ENCODE measurements at places on chromosomes 2 and 18.

- no peak for DNase-seq
Observed at GRCh38 chr2:216786676-216787075, 73.2 kb downstream of the TNP1 start.

- no peak for DNase-seq
Observed at GRCh38 chr18:9191658-9192256, 55.2 kb downstream of the ANKRD12 start.

GRCh38 chr2:194096402-194096801 is 1560.6 kb upstream of the SLC39A10 start:
- no peak for DNase-seq

DNA sequence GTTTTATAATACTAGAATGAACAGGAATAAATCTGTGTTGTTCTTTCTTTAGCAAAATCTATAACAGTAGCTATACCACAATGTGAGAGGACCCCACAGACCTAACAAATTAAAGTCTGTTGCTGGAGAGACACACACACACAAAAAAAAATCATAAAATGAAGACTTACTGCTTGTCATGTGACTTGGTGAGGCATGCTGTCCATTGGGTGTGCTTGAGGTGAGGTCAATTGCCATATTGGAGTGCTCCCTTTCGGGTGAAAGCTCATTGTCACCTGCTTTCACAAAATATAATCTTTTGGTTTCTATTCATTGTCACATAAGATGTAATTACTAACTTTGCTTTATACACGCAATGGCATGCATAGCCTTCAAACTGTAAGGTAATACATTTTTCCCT is 3.9 kb downstream of the IKZF2 start:
- DNase-seq, result peak; percentile 6

DNA sequence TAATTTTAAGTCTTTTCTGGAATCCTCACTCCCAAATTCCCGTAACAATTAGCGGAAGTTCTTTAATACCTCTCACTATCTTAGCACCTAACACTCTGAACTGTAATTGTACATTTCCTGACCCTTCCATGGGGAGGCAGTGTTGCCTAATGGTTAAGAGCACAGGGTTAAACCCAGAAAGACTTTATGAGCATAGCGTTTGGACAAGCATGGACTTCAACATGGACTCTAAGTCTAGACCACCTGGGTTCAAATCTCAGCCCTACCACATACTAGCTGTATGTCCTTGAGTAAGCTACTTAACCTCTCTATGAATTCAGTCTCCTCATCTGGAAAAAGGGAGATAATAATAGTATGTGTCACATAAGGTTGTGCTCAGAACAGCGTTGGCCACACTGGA is 13.0 kb downstream of the ANTXR1 start:
- peak; percentile 67 for DNase-seq

GRCh38 chr2:174846941-174847938 is 83.0 kb upstream of the CHRNA1 start:
- no peak for DNase-seq

DNA sequence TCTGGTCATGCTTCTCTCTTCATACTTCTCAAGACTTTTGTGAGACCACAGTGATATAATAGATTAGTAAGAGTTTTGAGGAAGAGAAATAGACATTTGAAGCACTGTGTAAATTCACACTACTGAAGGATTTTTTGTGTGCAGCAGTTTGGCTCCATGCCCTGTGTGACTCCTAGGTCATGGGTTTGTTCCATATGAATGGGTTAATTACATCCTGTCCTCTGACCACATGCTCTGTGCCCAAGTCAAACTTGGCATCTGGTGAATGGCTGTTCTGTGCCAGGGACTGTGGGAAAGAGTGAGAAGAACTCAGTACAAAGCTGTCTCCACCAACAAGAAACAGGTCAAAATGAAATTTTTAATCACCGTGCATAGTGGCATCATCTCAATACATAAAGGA is 304.0 kb downstream of the LNPK start:
- DNase-seq, result no peak

- DNase-seq, result no peak
Observed at GRCh38 chr2:127573771-127574170, 38.3 kb downstream of the MYO7B start.

GRCh38 chr2:158315803-158316414 is 140.6 kb downstream of the CCDC148 start:
- DNase-seq, result no peak

GRCh38 chr2:74597410-74597809 is 42.9 kb downstream of the DOK1 start:
- no peak for DNase-seq

DNA sequence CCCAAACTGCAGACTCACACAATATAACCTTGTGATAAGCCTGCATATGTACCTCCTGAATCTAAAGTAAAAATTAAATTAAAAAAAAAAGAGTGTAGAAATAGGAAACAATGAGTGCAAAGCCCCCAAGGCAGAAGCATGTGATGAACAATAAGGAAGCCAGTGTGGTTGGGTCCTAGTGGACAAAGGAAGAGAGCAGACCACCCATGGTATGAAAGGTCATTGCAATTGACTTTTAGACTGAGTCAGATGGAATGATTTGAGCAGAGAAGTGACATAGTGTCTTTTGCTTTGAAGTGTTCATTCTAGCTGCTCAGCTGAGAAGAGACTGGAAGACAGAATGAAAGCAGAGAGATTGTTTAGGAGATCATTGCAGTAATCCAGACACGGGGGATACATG is 417.1 kb downstream of the RAD51AP2 start:
- no peak for DNase-seq

GRCh38 chr2:234329202-234329960 is 167.5 kb downstream of the ARL4C start:
- no peak for DNase-seq

DNA sequence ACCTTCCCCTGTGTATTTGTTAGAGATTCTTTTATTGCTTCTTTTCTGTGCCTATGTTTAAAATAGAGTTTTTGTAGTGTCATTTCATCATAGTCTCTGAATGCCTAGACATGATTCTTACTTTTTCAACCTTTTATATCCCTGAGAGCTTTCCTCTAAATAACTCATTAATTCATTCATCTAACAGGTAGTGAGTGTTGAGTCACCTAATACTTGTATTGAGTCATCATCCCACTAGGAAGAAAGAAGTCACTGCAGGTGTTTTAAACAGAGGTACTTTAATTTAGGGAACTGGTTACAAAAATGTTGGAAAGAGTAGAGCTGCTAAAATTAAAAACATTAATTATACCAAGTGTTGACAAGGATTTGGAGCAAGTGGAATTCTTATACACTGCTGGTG is 18.5 kb upstream of the NMS start:
- DNase-seq, result no peak

DNA sequence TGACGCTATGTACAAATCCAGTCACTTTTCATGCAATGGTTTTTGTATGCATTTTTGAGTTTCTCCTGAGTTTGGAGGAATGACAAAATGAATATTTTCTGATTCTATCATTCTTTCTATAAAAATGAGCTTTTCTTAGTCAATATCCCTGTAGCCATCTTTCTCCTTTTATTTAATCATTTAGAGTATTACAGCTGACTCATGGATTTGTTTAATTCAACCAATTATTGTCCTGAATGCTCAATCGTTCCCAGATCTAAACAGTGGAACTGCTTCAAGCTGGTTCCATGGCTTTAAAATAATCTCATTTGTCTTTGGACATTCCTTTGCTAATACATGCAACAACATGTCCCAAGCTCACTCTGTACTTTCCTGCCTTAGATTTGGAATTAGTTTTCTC is 368.8 kb downstream of the ADCYAP1 start:
- no peak for DNase-seq

- peak; percentile 5 for DNase-seq
Observed at GRCh38 chr2:183123117-183123958, 905 bp upstream of the NUP35 start.

- DNase-seq, result no peak
Observed at GRCh38 chr2:100275200-100275589, 47.1 kb downstream of the LONRF2 start.

DNA sequence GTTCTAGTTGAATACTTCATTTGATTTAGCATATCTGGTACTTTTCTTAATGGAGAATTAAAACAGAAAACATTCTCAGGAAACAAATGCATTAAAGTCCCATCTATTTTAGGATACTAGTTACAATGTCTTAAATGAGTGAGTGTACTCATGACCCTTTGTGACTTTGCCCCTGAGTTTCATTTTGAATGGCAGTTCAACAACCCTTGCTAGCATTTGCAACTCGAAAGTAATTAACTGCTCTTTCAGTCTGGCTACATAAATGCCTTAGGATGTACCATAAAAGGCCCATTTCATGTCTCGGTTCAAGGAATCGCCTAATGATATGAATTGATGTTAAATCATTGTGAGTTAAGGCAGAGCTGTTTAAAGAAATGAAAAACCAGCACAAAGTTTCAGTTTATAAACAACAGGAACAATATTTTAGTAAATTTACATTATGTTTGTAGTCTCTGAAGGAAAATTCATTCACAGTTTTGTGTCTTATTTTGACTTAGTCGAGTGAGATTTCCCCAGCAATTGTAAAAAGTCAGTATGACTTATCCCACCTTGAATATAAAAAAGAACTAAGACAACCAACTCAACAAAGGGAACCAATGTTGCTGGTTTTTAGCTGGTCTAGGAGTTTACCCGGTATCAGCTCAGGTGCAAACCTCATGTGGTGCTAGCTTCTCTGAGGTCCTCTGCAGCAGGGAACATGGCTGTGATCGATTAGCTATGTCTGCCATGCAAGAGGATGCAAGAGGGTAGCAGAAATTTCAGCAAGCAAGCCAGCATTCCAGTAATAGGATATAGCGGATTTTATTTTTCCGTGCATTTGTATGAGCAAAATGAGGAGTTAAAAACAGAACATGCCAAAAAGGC is 386.2 kb downstream of the PTPRM start:
- DNase-seq, result peak; percentile 65
